HFFc6 (cell line): ENCODE measurements at places on chromosomes 13 and 19.

DNA sequence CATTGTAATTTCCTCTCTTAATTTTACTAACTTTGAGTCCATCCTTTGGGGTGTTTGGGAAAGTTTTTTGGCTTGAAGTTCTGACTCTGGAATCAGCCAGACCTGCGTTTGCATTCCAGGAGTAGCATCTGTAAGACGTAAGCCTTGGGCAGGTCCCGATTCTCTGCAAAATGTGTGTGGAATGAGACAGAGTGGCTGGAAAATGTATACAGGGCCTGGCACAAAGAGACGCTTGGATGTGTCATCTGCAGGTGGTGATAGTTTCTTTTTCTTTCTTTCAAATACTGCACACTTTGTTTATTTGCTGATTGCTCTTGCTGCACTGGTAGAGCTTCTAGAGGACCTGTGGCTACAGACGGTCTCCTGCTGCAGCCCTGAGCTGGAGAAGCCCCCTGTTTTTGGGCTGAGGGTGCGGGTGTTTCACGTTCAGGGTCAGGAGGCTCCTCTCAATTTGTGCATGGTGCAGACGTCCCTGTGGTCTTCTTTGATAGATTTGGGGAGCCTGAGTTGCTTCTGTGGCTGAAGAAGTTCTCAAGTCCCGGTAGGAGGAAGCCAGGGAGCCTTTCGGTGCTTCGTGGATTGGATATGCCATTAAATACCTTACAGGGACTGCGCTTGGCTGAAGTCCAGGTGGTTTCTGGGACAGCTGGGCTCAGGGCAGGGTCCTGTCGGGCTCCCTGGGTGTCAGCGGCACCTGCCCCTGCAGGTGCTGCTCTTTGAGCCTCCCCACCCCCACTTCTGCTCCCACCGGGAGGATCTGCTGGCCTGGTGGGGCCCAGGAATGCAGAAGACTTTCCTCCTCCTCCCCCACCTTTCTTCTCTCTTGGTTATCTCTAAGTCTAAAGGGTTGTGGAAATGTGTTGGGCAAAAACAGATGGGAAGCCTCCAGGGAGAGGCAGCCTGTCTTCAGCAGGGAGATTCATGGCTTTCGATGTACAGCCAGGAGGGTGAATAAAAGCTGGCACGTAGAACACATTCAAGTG lies 44.0 kb upstream of the GAS6 start:
- DNase-seq: peak; percentile 78

GRCh38 chr13:40667622-40667978 lies 1.2 kb upstream of the FOXO1 start:
- no peak for DNase-seq

- no peak for DNase-seq
These were observed 1.8 kb downstream of the TNFAIP8L1 start for GRCh38 chr19:4641132-4641531.

- DNase-seq: no peak
These were observed 21.5 kb downstream of the COL4A2 start for GRCh38 chr13:110328573-110328972.

DNA sequence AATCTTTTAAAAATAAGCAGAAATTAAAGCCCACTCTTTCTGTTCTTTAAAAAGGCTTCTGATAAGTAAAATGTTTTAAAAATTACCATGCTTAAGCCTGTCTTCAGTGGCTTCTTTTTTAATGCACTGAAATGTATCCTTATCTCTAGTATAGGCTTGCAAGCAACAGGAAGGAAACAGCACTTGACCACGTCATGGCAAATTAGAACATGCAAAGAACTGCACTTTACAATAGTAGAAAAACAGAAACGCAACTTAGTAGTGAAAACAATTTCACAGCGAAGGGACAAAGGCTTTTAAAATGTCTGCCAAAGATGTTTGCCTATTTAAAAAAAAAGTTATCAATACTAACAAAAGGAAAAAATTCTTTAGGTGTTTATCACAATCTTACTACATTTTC lies 36.3 kb downstream of the ELF1 start:
- DNase-seq: no peak

- no peak for DNase-seq
These were observed 5.6 kb downstream of the RPS9 start for GRCh38 chr19:54206030-54206830.

DNA sequence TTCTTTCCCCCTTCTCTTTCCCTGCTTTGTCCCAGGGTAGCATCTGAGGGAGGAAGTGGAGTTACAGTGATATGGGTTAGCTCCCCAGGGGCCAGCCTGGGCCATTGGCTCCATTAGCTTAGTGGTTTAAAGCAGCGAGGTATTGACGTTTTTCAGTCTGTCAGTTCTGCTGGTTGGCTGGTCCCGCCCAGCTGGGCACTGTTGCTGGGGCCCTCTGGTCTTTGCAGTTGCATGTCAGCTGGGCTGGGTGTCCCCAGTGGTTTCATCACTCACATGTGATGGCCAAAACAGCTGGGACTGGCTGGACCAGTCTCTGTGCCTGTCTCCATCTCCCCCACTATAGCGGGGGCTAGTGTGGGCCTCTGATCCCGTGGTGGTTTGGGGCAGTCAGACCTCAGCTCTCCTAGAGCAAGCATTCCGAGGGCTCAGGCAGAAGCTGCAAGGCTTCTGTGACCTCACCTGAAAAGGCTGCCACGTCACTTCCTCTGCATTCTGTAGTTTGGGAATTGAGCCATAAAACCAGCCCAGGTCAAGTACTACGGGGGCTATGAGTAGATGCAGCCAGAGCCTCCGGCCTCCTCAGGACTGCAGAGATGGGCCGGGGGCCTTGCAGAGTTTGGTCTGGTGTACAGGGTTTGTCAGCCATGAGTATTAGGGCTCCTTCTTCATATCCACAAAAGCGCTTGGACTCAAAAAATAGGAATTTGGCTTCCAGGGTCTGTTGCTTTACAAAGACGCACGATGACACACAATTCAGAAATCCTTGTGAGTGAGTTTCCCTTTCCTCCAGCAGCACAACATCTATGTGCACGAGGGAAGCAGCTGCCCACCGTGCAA lies 30.0 kb downstream of the TSSK6 start:
- peak; percentile 57 for DNase-seq

- DNase-seq: no peak
These were observed 65.3 kb downstream of the DCT start for GRCh38 chr13:94414141-94414540.

- DNase-seq: peak; percentile 29
These were observed 171.2 kb downstream of the ITGBL1 start for GRCh38 chr13:101623470-101624209.

DNA sequence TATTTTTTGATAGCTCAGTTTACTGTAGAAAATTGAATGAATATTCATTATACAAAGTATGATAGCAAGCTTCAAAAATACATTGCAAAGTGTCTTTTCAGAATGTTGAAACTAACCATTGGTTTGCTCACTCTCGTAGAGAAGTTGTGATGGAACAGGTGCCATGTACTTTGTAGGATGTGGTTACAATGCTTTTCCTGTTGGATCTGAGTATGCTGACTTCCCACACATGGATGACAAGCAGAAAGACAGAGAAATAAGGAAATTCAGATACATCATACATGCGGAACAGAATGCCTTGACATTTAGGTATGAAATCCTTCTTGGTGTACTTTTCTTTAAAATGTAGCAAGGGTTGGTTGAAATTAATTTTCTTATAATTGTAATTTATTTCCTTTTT lies 30.5 kb downstream of the CDADC1 start:
- DNase-seq: no peak

GRCh38 chr19:57103573-57104277 lies 16.1 kb upstream of the USP29 start:
- peak; percentile 67 for DNase-seq

GRCh38 chr19:44850641-44851109 lies 4.6 kb downstream of the NECTIN2 start:
- no peak for DNase-seq

GRCh38 chr19:10113592-10113963 lies 2.1 kb downstream of the P2RY11 start:
- no peak for DNase-seq

GRCh38 chr19:45114116-45114515 lies 21.1 kb downstream of the PPP1R37 start:
- DNase-seq: no peak

GRCh38 chr19:1384478-1385110 lies 887 bp downstream of the NDUFS7 start:
- DNase-seq: no peak

GRCh38 chr19:5788422-5788821 lies 2.5 kb downstream of the DUS3L start:
- DNase-seq: no peak

GRCh38 chr19:3062165-3063105 lies at the start of gene TLE5:
Gene TLE5, minus strand, starts transcription at chr19:3062495. Its CDS starts 295 bp downstream, at chr19:3062200.
- no peak for DNase-seq

GRCh38 chr13:70893832-70894231 lies 785.6 kb upstream of the KLHL1 start:
- no peak for DNase-seq

DNA sequence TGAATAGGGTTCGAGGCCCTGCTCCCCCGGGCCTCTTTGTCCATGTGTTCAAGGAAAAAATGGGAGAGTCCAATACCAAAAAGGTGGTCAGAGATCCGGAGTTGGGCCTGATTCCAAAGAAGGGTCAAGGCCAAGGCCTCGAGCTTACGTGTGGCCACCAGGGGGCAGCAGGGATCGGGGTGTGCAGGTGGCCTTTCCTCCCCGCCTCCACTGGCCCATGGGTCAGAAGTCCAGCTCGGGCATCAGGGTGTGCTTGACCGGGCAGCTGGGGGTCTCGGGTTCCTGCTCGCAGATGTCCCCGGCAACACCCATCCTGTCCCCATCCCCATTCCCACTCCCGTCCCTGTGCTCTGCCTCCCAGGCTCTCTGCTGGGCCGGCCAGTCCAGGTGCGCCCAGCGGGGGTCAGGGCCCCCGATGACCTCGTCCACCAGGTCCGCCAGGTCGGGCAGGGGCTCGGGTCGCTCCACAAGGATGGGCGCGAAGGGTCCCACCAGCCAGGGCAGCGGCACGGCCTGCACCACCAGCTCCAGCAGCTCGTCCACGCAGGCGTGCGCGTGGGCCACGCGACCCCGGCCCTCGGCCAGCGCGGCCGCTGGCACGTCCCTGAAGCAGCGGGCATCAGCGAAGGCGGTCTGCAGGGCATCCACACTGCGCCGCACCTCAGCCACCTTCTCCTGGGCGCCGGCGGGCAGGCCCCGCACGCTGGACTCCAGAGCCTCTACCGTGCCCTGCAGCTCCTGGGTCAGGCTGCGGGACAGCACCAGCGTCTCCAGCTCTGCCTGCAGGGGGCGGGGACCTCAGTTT lies 5.2 kb upstream of the PLIN4 start:
- DNase-seq: no peak

GRCh38 chr19:19032420-19033175 lies 719 bp downstream of the SUGP2 start:
- peak; percentile 96 for DNase-seq

DNA sequence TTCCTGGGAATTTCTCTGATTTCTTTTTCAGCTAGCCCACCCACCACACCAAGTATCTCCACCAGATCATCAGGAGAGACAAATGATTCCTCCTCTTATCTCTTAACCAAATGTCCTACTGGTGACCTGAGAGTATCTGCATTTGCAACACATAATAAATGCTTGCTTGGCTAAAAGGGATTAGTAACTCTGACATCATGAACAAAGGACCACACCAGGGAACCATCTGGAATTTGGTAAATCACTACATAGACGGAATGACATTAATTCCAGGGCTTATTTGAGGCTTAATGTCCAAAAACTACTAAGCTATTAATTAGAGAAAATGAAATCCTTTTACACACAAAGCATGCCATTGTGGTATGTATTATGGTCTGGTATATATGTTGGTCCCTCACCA lies 139.0 kb downstream of the RAP2A start:
- DNase-seq: no peak

GRCh38 chr19:35126624-35126959 lies 8.3 kb downstream of the LGI4 start:
- no peak for DNase-seq

DNA sequence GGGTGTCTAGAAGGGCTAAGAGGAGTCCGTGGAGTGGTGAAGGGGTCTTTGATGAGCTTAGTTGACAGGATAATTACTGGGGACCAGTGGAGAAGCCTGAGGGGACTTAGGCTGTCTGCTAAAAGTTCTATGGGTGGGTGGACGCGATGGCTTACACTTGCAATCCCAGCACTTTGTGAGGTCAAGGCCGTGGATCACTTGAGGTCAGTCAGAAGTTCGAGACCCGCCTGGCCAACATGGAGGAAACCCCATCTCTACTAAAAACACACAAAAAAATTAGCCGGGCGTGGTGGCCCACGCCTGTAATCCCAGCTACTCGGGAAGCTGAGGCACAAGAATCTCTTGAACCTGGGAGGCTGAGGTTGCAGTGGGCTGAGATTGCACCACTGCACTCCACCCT lies 2.8 kb upstream of the GSK3A start:
- no peak for DNase-seq

- no peak for DNase-seq
These were observed 79.6 kb downstream of the LACC1 start for GRCh38 chr13:43959291-43959690.

DNA sequence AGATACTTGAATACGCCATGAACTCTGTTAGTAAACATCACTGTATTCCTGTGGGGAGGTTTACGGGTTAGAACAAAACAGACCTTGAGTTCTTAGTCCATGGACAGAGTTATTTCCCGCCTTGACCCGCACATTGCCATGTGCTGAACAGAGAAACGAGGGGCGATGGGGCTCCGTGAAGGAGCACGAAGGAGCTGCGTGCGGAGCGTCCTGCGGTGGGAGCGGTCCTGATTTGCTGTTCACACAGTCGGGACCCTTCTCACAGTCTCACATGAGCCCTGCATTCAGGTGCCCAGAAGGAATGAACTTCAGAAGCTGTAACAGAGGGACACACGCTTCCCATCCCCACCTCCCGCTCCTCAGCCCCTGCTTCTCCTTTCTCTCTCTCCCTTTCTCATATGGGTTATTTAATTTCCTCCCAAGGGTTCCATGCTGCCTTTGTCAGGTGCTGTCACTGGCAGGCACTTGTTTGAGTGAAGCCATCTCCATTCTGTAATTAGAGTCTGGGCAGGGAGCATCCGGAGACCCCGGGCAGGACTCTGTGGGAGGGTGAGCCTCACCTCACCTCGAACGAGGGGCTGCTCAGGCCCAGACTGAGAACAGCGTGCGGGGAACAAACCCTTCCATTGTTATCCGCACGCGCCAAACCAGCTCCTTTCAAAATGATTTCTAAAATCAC lies 76.9 kb downstream of the TEX29 start:
- DNase-seq: no peak

GRCh38 chr13:43567608-43568007 lies 219.2 kb downstream of the ENOX1 start:
- DNase-seq: peak; percentile 62
